ENCODE measurements at places on chromosomes 3 and 15.

DNA sequence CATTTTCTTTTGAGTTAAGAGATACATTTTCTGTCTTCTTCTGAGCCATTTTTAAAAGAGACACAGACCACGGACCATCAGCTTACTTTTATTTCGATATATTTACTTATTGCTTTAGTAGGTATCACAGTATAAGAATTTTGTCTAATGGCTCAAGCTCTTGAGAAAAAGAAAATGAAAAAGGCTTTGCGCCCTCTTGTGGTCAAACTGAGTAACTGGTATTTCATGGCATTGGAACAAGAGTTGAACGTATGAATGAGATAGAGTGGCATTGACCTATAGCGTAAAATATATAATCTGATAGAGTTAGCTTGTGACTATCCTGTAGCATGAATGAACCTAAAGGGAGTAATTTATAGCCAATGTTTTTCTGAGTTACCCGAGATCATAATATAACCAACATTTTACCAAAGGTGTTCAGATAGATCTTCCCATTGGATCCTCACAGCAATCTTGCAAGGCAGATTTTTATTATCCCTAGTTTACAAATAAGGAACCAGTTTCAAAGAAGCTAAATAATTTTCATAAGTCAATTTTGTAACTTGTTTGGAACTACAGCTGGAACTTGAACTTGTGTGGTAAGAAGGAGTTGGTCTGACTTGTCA lies 154.6 kb downstream of the POLR2M start:
- no peak for DNase-seq

DNA sequence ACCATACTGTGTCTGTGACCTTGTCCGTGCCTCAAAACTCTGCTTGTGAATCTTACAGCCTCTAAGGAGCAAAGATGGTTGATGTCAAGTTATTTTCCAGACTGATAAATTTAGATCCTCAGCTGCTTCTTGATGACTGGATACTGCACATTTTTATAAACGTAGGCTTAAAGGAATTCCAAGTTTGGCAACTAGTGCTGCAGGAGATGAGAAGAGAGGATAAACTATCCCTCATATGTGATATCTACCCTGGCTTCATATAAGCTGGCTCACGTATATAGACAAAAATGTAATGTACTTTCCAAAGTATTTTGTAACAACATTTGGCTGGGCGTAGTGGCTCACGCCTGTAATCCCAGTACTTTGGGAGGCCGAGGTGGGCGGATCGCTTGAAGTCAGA lies 89.6 kb downstream of the GMPS start:
- no peak for DNase-seq

DNA sequence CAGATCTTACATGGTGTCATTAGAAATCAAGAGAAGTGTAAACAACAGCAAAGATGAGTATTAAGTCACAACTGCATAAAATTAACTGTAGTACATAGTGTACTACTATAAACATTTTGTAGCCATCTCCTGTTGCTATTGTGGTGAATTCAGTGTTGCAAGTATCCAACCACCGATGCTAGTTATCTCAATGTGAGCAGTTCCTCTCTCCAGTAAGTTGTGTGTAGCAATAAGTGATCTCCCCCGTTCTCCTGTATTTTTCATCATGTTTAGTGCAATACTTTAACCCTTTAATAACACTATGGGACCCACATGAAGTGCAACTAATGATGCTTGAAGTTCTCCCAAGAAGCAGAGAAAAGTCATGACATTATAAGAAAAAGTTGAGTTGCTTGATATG lies 264.7 kb upstream of the KCNH8 start:
- DNase-seq = no peak

DNA sequence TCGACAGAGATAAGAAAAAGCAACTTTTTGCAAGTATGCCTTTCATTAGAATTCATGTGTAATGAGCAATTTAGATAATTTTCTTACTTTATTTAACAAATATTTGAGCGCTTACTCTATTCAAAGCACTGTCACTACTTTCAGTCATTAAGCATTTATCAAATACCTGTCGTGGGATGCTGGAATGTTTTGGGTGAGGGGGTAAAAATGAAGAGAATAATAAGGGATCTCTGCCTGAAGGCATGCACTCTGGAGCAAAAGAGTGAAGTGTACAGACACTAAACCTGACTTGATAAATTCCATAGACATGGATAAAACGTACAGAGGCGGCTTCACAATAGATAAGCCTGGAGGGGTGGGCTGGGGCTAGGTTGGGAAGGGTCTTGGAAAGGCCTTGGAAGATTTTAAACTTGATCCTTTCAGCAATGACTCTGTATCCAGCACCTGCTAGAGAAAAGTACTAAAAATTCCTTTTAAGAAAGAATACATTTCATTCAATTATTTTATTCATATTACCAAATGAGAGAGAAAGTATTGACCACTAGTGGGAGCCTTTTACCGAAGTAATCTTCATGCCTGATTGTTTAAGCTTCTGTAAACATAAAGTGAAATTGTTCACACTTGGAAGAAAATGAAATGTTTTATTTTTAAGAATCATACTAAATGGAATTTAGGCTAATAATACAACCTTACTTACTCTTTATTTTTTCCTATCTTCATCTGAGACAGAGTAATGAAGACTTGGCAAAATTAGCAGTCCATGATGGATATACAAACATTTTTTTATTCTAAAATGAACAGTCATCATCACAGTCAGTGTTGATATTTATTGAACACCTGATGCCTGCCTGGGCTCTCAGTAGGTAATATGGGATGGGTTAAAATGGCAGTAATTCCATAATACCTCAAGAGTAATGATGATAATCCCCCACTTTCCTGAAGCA lies 113.2 kb downstream of the PPP2R3A start:
- DNase-seq = no peak

GRCh38 chr15:85984241-85984640 lies 95.4 kb upstream of the AGBL1 start:
- no peak for DNase-seq

DNA sequence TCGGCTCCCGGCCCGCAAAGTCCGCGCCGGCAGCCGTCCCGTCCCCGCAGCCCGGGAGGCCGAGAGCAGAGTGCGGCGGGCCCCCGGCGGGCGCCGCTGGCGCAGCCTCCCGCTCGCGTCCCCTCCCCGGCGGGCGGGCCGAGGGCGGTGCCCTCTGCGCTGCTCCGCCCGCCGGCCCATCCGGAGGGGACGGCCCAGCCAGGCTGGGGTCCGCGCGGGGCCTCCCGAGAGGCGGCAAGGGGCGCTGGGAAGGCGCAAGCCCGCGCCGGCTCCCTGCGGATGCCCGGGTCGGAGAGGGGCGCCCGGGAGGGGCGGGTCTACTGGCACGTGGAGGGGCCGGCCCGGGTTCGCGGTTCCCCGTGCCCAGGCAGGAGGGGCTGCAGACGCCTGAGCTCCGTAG lies at the start of the genes CLCN2 and POLR2H:
CLCN2 (minus strand) TSS at position 74 of the 400 bp plus-strand sequence. CDS start 126 bp downstream, outside the sequence.
POLR2H (plus strand) TSS at position 179 of the 400 bp plus-strand sequence. CDS start 1,783 bp downstream, outside the sequence.
- DNase-seq = no peak

DNA sequence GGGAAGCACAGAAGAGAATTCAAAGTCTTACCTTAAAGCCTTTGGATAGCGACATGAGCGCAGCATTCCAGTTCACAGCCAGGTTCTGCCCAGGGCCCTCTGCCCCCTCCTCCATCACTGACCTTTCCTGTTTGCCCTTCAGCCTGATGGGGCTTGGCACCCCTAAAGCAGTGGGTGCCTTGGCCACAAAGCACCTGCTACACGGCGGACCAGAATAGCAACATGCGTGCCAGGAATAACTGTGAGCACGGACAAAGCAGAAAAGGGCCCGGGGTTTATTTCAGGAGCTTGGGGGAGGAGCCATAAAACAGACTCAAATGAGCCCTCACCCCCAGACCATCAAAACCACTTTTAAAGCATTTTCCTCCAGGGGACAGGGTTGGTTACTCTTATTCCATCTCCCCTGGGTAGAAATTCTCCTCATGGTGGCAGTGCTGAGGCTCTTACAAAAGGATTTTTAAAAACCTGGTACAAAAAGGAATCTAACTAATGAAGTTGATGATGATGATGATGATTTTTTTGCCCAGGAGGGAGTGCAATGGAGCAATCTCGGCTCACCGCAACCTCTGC lies 135.4 kb downstream of the KLF13 start:
- no peak for DNase-seq

DNA sequence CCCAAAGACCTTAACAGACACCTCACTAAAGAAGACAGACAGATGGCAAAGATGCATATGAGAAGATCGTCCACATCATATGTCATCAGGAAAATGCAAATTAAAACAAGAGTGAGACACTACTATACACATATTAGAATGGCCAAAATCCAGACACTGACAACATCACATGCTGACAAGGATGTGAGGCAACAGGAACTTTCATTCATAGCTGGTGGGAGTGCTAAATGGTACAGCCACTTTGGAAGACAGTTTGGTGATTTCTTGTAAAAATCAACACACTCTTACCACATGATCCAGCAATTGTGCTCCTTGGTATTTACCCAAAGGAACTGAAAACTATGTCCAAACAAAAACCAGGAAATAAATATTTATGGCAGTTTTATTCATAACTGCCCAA lies 17.6 kb downstream of the CHDH start:
- no peak for DNase-seq

- DNase-seq = no peak
These were observed 58.1 kb downstream of the ATP10A start for GRCh38 chr15:25805031-25805430.

DNA sequence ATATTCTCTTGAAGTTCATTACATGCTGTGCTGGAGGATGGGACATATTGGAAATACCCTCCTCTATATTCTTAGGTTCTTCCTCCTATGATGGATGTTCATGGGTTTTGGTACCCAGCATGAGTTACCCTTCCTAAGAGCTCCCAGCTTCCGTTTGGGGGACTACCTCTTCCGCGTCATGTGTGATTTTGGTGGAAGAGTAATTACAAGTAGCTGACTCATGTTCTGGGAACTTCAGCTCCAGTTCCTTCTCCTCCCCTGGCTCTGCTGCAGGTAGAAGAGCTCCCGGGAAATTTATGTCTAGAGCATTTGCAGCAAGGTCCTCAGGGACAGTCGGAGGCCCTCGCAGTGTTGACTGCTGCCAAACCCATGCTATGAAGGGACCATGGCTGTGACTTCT lies 208.8 kb upstream of the IL12A start:
- DNase-seq = no peak

DNA sequence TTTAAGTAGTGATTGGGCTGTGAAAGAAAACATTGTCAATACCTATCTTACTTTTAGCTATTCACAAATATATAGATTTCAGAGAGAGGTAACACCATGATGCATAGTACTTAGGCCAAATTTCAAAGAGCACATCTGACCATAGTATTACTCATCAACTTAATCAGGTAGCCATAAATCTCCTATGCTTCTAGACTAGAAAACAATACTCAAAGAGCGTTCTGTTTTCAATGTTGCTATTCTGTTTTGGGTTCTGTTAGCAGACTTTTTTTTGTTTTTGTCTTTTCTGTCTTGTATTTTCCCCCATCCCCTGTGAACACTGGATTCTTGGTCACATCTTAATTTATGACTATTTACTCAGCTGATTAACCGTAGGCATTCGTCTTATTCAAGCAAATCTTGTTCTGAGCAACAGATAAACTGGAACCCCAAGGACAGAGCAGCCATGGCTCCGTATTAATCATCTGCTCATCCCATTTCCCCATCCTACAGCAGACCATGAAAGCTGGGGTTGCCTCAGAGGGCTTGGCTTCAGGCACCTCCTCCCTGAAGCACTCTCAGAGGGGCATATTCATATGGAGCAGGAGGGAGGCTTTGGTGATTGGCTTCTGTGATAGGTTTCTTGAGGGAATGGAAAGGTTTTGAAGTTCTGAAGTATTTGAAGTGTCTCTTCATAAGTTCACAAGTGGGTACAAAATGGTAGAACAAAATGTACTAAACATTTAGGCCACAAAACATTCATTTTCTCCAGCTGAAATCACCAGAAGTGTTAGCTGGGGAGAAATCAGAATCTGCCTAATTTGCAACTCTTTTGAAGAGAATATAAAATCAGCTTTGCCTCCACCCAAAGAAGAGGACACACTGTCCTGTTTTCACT lies 105.3 kb downstream of the TNIK start:
- no peak for DNase-seq

GRCh38 chr3:153051427-153052095 lies 110.5 kb upstream of the RAP2B start:
- DNase-seq = no peak

GRCh38 chr3:152823173-152823572 lies 11.8 kb upstream of the P2RY1 start:
- DNase-seq = no peak

DNA sequence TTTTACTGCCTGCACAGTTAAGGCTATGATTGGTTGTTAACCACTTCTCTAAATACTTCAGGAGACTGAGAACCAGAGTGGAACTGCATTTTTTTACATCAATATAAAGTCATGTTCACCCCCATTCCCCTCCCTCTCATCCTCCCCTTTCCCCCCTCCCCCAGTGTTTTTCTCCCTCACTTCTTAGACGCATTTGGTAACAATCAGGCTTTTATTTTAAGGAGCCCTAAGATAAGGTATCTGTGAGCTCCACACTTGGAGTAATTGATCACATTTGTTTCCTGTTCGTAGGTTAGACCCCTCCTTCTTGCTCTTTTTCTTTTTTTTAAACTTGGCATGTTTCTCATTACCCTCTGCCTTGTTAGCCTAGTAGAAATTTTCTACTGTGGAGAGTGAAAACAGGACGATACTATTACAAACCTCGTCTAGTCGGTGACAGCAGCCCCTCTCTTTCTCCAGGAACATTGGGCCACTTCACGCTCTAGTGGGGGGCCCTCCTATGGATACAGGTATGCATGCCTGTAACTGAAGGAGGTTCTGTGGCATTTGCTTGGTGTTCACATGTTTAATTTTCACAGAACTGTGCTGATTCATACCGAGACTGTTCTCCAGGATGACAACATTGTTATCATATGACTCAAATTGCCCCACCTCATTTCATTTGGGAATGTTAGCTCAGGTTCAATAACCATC lies 314.4 kb downstream of the MECOM start:
- DNase-seq = no peak

DNA sequence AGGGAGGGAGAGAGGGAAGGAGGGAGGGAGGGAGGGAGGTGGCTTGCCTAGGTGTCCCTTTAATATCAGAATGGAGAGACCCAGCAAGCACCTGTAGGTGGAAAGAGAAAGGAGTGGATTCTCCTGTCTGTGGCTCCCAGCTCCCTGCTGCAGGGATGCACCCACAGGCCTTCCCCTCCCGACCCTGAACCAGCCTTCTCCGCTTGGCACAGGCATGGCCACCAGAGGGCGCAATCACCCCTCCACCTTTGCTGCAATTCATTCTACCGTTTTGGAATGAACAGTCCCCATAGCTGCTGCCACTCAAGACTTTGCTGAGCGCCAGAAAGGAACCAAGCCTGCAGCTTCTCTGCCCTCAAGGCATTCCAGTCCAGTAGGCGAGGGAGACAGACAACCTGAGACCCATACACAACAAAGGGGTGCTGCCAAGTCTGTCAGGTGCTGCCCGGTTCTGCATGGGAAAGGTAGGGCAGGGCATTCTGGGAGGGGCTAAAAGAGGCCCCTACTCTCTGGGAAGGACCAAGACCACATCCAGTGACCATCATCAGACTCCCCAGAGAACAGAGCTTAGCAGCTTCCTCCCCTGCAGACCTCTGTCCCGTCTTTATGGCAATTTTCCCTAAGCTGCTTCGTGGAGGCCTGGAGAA lies 4.9 kb downstream of the TLR9 start:
- DNase-seq = no peak

DNA sequence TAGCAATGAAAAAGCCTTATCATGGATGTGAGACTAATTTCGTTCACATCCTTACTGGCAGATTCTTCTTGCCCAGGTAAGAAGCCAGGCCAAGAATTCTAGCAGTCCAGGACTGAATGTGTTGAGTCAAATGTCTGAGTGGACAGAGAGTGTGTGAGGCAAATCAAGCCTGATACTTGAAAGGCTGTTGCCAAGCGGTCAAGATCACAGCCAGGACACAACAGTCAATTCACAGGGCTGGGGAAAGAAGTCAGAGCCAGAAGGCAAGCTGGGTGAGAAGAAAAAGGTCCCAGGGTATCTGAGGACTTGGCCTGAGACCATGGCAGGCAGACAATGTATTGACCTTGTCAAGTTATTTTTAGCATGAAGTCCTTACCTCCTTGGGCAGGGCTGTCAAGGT lies 301.3 kb downstream of the ZNF385D start:
- no peak for DNase-seq

Measured in NCI-H1436 treated with DMSO at 0.1 percent for 48 hours (cell line).